Fibroblast of gingiva (primary cell): ENCODE measurements at places on chromosomes 4 and X.

DNA sequence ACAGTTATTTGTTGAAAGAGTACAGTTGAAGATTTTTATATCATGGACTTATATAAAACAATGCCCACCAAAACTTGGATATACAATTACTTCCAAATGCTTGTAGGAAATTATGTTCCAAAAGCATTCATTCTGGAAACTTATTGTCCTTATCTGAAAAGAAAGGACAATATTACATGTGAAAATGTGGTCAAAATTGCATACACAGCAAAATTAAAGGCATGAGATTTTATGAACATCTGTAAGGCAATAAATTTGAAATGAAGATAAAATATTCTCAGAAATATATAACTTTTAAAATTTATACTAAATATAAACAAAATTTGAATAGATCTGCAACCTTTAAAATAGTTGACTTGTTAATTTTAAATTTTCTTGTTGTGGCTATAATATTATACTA lies 1173.8 kb downstream of the NLGN4X start:
- DNase-seq, result no peak

DNA sequence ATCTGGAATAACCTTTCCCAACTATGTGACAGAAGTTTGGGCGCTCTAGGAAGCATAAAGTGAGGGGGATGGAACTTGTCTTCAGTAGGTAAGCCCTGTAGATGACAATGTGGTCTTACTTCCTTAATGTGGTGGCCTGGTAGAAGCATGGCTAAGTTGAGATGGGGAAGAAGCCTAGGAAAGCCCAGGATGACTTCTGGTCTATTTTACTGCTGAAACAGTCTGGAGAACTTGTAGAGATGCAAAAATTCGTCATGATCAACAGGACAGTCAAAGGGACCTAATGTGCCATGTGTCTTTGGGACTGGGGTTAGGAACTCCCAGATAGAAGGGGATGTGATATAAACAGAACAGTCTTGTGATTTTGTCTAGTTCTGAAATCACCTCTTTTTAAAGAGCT lies 40.8 kb downstream of the CCNG2 start:
- DNase-seq, result no peak

GRCh38 chr4:169198167-169198566 lies 72.6 kb downstream of the SH3RF1 start:
- no peak for DNase-seq

- DNase-seq, result peak; percentile 1
Measured at GRCh38 chrX:17005712-17006368, 59.4 kb downstream of the REPS2 start.

- DNase-seq, result no peak
Measured at GRCh38 chr4:113273721-113274220, 224.3 kb downstream of the ANK2 start.

- DNase-seq, result no peak
Measured at GRCh38 chr4:121411151-121411744, 30.4 kb upstream of the QRFPR start.

DNA sequence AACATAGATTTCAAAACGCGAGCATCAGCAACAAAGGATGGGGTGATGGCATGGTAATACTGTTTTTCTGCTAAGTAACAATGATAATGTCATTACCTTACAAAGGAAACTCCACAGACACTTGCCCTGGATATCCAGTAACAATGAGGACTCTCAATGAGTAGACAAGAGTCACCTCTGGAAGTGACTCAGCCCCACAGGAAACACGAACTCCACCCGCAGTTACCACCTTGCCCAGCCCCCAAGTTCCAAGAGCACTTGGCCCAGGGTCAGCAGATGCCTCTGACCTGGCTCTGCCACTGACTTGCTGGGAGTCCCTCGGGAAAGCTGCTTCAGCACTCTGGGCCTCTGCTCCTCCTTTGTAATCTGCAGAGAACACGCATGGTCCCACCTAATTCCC lies 110.3 kb upstream of the MAP3K15 start:
- DNase-seq, result no peak

- DNase-seq, result no peak
Measured at GRCh38 chrX:110671068-110671803, 124.4 kb downstream of the CHRDL1 start.

DNA sequence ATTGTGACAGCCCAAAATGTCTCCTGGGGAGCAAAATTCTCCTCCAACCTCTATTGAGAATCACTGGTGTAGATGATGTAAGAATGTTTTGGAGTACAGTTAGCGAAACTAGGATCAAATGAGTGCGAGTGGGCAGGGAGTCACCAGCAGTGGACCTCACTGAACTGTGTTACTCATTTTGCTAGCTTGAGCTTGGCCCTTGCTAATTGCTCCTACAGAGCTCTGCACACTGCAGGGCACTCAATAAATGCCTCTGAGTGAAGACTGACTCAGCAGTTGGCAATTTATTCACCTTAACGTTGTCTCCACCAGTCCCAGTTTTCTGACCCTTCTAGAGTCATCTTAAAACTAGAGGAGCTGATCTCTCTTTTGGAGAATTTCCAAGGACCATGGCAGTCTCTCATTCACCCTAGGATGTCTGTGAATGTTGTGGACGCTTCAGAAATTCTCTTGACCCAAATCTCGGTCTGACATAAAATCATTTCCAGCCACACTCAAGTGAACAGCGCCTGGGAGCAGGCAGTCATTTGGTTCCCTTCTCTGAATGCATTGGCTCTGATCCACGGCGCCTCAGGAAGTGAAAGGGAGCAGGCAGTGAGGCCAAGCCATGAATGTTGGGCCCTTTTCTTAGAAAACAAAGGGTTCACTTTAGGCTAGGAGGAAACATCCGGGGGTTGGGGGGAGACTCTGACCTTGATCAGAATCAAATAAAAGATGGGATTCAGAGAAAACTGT lies 148.1 kb downstream of the NWD2 start:
- DNase-seq, result no peak

GRCh38 chr4:25889589-25890503 lies 24.2 kb upstream of the SMIM20 start:
- no peak for DNase-seq

DNA sequence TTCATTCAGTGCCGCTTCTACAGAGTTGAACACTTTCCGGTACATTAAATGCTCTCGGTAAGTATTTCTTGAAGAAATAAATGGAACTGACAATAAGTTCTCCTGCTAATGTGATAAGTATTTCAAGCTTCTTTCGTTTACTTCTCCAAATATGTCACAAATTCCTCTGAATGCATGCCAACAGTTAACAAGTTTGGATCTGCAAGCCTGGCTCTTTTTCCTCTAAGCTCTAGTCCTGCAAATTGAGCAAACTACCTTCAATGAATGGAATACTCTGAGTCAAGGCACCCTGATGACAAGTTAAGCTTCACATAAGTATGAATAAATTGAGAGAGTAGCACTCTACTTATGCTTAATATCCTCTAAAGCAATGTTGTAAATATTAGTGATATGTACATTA lies 403.6 kb downstream of the PDGFC start:
- DNase-seq, result peak; percentile 52

DNA sequence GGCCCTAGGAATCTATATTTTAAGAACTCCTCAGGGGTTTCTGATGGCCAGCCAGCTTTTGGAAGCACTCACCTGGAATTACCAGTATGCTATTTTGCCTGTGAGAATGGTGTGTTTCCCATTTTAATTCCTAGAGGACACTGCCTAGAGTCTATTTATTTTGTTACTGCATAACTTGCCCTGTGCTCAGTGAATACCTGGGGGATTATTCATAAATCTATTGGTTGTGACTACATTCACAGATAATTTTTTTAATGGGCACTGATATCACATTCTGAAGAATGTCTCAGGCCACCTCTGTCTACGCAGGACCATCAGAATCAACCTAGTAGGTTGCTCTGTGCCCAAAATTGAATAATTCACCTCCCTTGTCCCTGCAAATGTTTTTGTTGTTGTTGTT lies 6.7 kb downstream of the ARL13A start:
- DNase-seq, result no peak

DNA sequence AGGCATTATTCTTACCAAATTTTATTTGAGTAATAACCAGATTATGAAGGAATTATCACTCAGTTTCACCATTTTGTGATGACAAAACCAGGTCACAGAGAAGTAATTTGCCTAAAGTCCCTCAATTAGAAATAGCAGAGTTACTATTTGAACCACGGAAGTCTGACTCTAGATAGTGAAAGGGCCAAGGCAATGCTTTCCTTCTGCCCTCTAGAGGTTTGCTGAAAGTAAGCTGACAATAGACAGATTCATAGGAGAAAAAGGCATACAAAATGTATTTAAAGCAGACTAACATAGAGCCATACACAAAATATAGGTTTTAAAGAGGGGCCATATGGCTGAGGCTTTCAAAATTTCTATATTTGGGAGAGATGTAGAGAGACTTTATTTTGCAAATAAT lies 43.1 kb downstream of the CXXC4 start:
- DNase-seq, result no peak

DNA sequence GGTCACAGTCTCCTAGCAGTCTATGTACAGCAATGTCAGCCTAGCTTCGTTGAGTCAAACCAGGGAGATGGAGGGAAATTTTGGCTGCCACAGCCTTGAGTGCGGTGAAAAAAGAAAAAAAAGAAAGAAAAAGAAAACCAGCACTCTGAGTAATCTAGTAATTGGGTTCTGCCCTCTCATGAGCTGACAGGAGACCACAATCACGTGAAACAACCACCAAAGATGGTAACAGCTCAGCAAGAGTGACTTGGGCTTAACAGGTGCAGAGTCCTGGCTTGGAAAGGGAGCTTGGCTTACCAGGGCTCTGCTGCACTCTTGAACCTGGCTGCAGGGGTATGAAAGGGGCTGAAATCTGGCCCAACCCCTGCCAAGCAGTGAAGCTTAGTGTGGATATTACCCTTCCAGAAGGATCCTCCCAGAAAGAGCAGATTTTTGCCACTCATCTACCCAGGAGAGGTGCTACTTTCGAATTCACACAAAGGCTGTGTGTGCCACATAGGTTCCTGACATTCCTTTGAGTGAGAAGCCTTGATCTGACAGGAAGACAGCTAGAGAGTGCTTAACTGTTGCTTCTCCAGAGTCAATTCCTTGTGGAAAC lies 350.3 kb downstream of the PTTG2 start:
- DNase-seq, result no peak

DNA sequence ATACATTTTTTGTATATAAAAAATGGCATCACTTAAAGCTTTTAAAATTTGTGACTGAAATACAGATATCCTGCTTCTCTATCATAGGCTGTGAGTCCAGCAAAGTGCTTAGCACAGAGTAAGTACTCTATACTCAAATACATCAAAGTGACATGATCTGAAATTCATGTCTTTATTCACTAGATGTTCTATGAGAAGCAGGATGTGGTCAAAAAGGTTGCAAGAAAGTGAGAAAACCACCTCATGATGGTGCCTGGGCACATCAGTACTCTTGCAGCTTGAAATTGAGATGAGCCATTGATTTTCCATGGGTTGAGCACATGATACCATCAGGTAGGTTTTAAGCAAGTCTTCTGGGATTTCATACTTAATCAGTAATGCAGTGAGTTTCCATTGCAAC lies 20.4 kb upstream of the SFRP2 start:
- no peak for DNase-seq

- no peak for DNase-seq
Measured at GRCh38 chr4:189809241-189809735, 131.4 kb upstream of the FRG1 start.

GRCh38 chr4:42237010-42237409 lies 84.6 kb upstream of the BEND4 start:
- no peak for DNase-seq

- no peak for DNase-seq
Measured at GRCh38 chr4:81903212-81903611, 431.5 kb upstream of the RASGEF1B start.

DNA sequence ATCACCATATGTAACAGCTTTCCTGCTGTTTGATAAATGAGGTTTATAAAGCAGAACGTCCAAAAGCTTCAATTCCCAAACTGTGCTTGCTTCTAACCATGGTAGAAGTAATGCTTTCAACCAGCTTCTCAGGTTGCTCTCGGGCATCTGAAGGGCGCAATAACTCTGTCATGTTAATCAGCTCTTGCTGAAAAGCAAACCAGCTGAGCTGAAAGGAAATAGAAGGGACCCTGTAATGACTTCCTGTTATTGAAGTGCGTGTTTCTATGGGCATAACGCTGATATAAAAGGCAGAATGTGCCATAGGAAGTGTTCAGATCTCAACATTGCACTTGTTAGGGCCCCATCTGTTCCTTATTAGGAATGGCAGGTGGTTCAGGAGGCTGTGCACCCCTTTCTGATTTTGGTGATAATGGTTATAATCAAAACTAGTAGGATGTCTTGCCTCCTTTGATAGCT lies 21.2 kb downstream of the HERC3 start:
- DNase-seq, result no peak

DNA sequence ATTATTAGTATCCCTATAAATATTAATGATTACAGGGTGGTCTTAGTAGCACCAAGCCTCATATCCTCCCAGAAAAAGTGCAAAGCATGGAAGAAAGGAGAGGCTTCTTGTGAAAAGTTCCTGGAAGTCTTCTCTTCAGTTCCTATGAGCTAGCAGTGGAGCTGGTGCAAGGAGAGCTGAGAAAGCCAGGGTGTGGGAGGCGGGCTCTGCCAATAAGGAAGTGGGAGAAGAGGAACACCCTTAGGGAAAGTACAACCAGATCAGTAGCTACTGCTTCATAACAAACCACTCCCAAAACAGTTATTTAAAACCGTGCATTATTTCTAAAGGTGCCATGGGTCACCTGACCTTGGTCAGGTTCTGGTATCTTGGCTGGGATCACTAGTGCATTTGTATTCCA lies 72.4 kb downstream of the MAP9 start:
- no peak for DNase-seq

- DNase-seq, result no peak
Measured at GRCh38 chr4:145779319-145779801, 99.4 kb downstream of the C4orf51 start.

- no peak for DNase-seq
Measured at GRCh38 chrX:31224381-31225012, 152.7 kb upstream of the FTHL17 start.

- DNase-seq, result no peak
Measured at GRCh38 chr4:1406981-1407656, 877 bp upstream of the NKX1-1 start.

- DNase-seq, result no peak
Measured at GRCh38 chr4:142414366-142414990, 431.6 kb downstream of the INPP4B start.

DNA sequence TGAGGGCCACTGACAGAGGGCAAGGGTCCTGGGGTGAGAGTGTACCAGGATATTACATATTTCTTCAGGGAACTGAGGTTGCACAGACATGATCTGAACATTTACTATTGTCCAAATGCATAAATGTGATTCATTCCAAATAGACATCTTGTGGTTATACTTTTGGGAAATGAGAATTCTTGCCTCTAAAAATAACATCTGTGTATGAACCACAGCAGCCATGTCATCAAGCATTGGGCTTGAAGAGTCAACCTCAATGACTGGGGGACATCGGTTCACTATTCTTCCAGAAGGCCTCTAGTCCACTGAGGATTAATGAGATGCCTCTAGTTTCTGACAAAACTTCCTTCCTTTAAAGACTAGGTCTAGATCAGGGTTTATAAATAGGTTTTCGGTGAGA lies 193.1 kb upstream of the GPC4 start:
- DNase-seq, result peak; percentile 42

GRCh38 chrX:125492439-125492838 lies 172.8 kb downstream of the TEX13C start:
- DNase-seq, result no peak
